ENCODE measurements at places on chromosomes 5 and 9.
A peak's percentile ranks its signal among the peaks of the same experiment; 100 is the strongest.

GRCh38 chr9:21668516-21668915, 133.9 kb upstream of the MTAP start:
- DNase-seq, result no peak

- DNase-seq, result no peak
Measured at GRCh38 chr9:76417394-76417793, 23.2 kb upstream of the RFK start.

GRCh38 chr5:58849921-58850667, 267.2 kb downstream of the RAB3C start:
- peak; percentile 36 for DNase-seq

DNA sequence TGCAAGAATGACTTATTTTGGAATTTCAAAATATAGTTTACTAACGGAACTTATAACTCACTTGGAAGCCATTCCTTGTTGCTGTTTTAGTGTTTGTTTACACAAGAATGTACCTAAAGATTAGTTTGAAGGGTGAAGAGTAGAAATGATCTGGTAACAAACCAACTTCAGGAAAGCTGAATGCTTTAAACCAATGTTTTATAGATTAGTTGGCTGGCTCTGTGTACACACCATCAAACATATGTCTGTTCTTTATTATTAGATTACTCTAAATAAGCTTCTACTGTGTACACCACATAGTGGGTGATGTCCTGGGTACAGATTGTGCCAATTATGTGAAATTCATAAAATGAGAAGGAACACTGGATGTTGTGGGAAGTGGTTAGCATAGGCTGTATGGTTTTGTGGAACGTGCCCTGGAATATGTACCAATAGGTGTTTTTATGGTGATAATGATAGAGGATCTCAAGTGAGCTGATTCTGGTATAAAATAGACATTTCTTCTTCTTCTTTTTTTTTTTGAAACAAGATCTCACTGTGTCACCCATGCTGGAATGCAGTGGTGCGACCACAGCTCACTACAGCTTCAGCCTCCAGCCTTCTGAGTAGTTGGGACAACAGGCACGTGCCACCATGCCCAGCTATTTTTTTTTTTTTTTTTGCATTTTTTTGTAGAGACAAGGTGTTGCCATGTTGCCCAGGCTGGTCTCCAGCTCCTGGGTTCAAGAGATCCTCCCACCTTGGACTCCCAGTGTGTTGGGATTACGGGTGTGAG, 109.3 kb upstream of the DHFR start:
- DNase-seq, result no peak

DNA sequence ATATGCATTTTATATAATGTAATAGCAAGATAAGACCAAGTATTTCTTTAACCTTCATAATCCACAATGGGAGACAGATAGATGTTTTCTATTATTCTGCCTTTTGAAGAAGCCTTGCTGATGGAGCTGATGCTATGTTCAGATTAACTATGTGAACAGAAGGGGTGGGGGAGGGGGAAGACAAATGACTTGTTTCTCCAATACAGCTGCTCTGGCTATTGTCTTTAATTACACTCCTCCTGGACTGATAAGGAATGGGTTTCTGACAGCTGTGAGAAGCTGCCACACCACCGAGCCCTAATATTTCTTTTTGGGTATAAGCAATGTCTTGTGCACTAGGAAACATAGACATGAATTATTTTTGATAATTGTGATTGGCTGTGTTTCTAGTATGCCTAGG, 62.0 kb downstream of the CAVIN4 start:
- no peak for DNase-seq

DNA sequence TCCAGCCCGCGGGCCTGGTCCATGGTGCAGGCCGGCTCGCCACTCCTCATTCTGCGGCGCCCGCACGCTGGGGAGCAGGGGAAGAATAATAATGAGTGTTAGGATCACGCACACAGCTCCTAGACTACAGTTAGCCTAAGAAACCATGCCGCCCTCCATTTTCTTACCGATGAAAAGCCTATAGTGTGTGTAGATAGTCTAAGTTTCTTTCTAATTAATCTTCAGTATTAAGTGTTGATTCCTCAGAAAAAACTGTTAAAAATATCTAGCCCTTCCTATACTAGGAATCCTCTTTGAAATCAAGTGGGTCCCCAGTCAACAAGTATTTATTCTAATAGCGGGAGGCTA, 9.3 kb downstream of the ZBED3 start:
- DNase-seq, result no peak

- no peak for DNase-seq
Measured at GRCh38 chr9:32442433-32442832, 58.0 kb downstream of the ACO1 start.

- no peak for DNase-seq
Measured at GRCh38 chr5:147168578-147169327, 66.1 kb upstream of the STK32A start.

GRCh38 chr9:94108584-94108983, 24.3 kb downstream of the PTPDC1 start:
- no peak for DNase-seq

DNA sequence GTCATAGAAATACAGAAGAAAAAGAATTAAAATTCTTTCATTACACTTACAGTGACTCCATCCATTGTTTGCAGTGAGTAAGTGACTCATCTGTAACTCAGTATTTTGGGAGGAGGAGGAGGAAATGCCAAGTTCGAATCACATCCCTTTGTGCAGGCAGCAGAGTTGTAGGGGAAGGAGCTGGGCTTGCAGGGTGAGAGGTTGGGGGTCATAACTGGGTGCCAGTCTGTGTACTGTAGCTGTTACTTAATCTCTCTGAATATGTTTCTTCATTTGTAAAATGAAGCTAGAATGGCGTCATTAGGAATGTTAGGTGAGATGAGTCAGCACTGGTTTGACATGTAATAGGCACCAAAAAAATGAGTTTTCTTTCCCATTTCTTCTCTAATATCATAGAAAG, 235.7 kb upstream of the ADAMTSL1 start:
- no peak for DNase-seq

- DNase-seq, result peak; percentile 58
Measured at GRCh38 chr5:172035049-172035448, 28.6 kb upstream of the FBXW11 start.

DNA sequence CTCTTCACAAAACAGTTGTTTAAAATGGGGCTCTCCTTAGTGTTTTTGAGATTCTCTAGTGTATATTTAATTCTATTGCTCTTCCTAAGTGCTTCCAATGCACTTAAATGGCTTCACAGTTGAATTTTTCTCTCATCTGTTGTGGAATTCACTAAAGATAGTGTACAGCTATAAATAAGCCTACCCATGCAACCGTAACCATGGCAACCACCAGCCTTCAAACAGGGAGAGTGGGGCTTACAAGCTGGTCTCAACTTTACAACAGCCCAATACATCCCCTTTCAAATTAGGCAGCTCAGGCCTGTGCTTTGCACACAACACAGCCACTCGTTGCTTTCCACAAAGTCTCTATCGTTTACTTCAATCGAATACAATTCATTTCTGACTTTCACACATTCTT, 144.0 kb upstream of the PLPPR1 start:
- DNase-seq, result no peak

DNA sequence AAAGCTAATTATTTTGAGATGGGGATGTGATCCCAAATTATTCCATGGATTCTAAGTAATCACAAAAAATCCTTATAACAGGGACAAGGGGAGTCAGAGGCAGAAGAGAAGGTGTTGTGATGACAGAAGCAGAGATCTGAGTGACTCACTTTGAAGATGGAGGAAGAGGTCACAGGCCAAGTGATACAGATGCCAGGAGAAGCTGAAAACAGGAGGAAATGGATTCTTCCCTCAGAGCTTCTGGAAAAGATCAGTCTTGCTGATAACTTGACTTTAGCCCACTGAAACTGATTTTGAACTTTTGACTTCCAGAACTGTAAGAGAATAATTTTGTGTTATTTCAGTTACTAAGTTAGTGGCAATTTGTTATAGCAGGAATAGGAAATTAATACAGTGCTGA, 105.3 kb downstream of the GCNT1 start:
- DNase-seq, result peak; percentile 35

- peak; percentile 90 for DNase-seq
Measured at GRCh38 chr9:110148384-110148783, 59.6 kb downstream of the C9orf152 start.

GRCh38 chr5:23703940-23704855, 196.8 kb downstream of the PRDM9 start:
- DNase-seq, result no peak

DNA sequence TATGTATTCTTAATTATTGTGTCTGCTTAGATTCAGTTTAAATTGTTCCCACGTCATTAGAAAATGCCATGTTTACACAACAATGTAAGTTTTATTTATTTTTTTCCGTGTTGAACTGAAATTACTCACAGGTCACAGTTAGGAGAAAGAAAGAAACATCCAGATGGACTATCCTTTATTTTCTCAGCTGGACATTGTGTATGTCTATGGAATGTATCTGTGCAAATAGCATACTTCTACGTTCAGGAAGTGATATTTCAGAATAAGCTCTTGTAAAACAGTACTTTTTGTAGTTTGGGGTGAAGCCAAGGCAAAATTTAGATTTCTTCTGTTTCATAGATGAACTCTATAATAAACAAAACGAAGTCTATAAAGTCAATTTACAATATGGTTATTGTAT, 249.0 kb upstream of the ZNF608 start:
- DNase-seq, result no peak

- peak; percentile 72 for DNase-seq
Measured at GRCh38 chr5:79133657-79134451, 22.2 kb downstream of the BHMT start.

GRCh38 chr9:135582966-135583687, 21.6 kb downstream of the PAEP start:
- no peak for DNase-seq

GRCh38 chr5:88298425-88298824, 29.8 kb upstream of the TMEM161B start:
- no peak for DNase-seq

DNA sequence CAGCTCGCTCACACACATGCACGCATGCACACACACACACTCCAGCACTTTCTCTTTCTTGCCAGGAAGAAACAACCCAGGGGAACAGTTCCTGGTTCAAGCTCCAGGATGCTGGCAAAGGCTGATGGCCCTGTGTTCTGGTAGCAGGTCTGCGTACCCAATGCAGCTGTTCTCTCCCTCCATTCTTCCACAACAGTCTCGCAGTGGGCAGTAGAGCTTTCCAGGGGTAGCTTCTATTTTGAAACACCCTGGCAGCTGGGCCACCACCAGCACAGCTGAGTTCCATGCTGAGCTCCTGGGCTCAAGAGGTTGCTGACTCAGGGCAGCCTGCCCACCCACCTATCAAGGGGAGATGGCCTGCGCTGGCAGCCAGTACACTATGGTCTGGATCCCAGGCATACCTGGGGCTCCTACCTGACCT, 4.7 kb downstream of the VDAC1 start:
- DNase-seq, result no peak

DNA sequence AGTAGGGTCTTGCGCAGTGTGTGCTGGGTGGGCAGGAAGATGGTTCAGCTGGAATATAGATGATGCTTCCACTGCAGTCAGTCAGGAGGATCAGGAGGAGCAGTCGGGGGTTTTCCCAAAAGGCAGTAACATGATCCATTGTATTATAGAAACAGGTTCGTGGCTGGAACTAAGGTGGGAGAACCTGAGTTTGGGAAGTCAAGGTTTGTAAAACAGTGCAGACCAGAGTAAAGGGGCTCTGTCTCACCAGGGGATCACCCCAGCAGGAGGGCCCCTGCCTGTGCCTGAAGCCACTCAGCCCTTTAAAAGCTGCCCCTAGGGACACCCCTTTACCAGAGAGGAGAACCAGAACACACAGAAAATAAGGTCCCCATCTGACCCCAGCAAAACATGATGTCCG, 213.4 kb downstream of the AUH start:
- DNase-seq, result no peak

Data from inflammatory macrophage treated with lipopolysaccharide for 4 hours (primary cell).